Muscle of leg (tissue), 16 donors: ENCODE measurements at places on chromosomes 11 and 22. TPM values are rescaled to one million over a fixed set of nuclear protein-coding genes. Genes with fewer than 3 reads are reported as not detected.

GRCh38 chr11:79794484-79795393, 353.9 kb upstream of the TENM4 start:
- H3K4me1 ChIP-seq = no peaks in the 10 kb centered on the region
- no peak overlapping the region for H3K27ac ChIP-seq
- no peak for DNase-seq
- H3K36me3 ChIP-seq = no peaks in the 10 kb centered on the region

DNA sequence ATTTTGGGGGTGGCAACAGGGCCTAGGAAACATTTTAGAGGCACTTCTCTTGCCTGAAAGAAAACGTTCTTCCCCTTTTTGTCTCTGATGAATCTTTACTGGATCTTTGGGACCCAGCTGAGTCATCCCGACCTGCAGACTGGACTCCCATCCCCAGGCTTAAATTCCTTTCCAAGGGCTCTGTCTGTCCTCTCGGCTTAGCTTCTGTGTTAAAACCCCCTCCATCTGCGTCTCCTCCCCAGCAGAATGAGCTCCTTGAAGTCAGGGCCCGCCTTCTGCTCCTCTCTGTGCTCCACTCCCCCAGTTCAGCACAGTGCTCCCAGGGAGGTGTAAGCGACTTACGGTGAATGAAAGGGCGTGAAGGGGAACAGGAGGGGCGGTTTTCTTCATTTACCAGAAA, 895 bp upstream of the DAGLA start:
- no peak overlapping the region for H3K4me3 ChIP-seq
- H3K4me1 ChIP-seq = peaks cover 67% of the 10 kb centered on the region
- H3K27ac ChIP-seq = no peak overlapping the region
- H3K27me3 ChIP-seq = peaks cover 16% of the 10 kb centered on the region
- no peaks in the 10 kb centered on the region for H3K36me3 ChIP-seq

BTBD10 gene
- total RNA-seq = 39.5 TPM

DNA sequence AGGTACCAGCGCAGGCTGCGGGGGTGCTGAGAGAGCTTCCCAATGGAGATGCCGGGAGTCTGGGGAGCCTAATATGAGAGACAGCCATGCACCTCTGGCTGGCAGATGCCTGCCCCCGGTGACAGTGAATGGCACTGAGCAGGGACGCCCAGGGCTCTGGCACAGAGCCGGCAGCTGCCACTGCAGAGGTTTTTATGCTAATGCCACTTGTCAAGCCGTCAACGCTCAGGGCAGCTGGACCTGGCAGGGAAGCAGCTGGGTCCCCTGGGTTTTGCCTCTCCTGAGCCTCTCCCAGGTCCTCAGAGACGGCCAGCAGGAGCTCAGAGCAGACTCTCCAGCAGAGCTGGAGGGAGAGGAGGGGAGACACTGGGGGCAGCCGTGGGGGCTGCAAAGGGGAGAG, 573.6 kb downstream of the BUD13 start:
- H3K4me1 ChIP-seq = peaks cover 5% of the 10 kb centered on the region
- H3K36me3 ChIP-seq = no peaks in the 10 kb centered on the region
- no peak overlapping the region for H3K27ac ChIP-seq
- no peak overlapping the region for H3K4me3 ChIP-seq
- peaks cover 7% of the 10 kb centered on the region for H3K27me3 ChIP-seq
- DNase-seq = peak; percentile 17

- no peak for DNase-seq
- no peaks in the 10 kb centered on the region for H3K27me3 ChIP-seq
- no peak overlapping the region for H3K4me3 ChIP-seq
- H3K4me1 ChIP-seq = no peaks in the 10 kb centered on the region
- no peaks in the 10 kb centered on the region for H3K36me3 ChIP-seq
- H3K27ac ChIP-seq = no peak overlapping the region
These were observed 142.4 kb downstream of the APIP start for GRCh38 chr11:34773826-34774225.

OR51I1 gene
- not detected for total RNA-seq

PRSS23 gene
- total RNA-seq = 31.4 TPM

GRCh38 chr11:8008212-8008611, 21.1 kb downstream of the EIF3F start:
- no peak for DNase-seq
- H3K4me1 ChIP-seq = no peaks in the 10 kb centered on the region
- peaks cover 3% of the 10 kb centered on the region for H3K27me3 ChIP-seq

DNA sequence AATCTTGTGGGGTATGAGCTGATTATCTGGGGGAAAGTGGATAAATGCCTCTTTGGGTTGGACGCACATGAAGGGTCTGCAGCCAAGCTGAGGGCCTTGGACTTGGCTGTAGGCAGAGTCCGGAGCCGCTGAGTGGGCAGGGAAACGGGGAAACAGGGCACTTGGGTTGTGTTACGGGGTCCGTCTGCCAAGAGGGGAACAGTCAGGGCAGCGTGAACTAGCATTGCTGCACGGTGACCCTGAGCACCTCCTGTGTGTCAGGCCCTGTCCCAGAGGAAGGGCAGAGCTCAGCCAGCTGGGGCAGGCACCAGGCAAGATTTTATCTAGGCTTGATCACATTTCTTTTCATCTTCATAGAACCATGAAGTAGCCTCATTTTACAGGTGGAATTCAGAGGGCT, 11.9 kb downstream of the FAM83F start:
- H3K27me3 ChIP-seq = peaks cover 56% of the 10 kb centered on the region
- DNase-seq = no peak
- no peak overlapping the region for H3K4me3 ChIP-seq
- peaks cover 14% of the 10 kb centered on the region for H3K4me1 ChIP-seq

DNA sequence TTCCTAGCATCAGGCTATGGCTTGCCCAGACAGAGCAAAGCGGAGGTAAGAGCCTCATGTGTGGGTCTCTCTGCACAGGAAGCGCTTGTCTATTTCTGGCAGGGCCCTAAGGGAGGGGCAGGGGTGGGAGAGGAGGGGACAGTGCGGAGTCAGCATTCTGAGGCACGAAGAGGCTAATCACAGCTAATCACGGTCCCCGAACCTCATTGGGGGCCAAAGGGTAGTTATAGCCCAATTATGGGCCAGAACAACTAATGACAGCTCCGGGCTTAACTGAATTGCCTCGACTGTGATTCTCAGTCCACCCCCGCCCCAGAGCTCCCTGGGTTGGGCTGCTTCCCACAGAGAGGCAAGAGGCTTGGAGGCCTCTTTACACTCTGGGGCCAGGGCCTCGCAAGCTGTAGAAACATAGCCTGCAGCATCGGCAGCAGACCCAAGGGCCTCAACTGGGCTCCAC, 72.7 kb upstream of the PRDM11 start:
- H3K4me1 ChIP-seq = peaks cover 11% of the 10 kb centered on the region
- H3K36me3 ChIP-seq = no peaks in the 10 kb centered on the region
- H3K4me3 ChIP-seq = no peak overlapping the region

HTR3A gene
- total RNA-seq = 0.04 TPM

DNA sequence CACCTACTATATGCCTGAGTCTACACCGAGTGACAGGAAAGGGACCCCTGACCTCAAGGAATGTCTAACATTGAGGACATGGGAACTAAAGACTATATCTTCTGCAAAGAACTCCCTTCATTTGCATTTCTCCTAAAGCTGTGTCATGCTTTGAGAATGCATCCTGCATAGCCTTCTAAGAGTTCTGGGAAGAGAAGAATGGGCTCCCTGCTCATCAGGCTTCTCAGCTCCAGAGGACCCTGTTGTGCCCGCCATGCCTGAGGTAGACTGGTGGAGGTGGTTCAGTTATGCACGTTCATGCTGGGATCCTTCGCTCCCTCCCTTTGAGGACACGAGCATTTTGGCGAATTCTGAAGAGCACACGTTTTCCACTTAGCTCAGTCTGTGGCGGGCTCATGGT, 63.3 kb downstream of the GRIK4 start:
- no peaks in the 10 kb centered on the region for H3K36me3 ChIP-seq
- DNase-seq = no peak
- H3K27ac ChIP-seq = no peak overlapping the region
- H3K4me3 ChIP-seq = no peak overlapping the region
- peaks cover 36% of the 10 kb centered on the region for H3K27me3 ChIP-seq

DNA sequence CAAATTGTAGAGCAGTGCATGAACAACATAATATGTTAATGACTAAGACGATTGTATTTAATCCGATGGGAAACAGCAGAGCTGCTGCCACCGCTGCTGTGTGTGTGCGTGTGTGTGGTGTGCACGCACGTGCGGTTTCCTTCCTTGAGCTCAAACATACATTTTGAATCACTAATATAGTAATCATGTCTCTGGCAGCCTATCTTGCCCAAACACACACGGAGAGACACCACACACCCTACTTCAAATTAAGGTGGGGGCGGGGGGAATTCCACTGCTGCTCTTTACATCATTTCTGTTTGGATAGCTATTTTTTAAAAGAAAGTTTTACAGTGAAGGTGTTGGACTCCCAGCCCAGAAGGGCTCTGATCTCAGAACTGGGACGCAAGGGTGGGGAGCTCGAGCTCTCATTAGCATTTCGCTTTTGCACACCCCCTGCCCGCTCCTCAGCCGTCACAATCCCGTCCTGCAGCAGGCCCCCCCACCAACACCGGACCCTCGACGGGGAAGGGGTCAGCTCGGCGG, 651 bp upstream of the FAM83F start:
- no peak for DNase-seq
- peaks cover 10% of the 10 kb centered on the region for H3K4me1 ChIP-seq

DNA sequence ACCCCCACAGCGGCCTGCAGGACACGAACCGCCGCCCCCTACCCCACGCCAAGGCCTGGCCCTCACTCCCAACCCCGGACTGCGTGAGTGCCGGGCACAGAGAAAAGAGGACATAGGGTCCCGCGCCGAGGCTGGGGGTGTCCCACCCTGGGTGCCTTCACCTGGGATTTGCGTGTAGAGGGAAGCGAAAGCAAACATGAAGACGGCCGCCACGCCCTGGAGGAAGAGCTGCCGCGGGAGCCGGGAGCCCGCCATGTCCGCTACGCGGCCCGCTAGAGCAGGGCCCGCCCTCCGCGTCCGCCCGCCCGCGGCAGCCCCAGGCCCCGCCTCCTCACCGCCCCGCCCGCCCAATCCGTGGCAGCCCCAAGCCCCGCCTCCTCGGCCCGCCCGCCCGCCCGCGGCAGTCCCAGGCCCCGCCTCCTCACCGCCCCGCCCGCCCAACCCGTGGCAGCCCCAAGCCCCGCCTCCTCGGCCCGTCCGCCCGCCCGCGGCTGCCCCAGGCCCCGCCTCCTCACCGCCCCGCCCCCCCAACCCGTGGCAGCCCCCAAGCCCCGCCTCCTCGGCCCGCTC, at the start of gene LMF2:
TSS of gene LMF2 (minus strand) at position 282 of the 570 bp plus-strand sequence. CDS start at position 255, 27 bp downstream.
- no peaks in the 10 kb centered on the region for H3K27me3 ChIP-seq
- peaks cover 25% of the 10 kb centered on the region for H3K4me1 ChIP-seq
- H3K27ac ChIP-seq = peak within 1 kb of the TSS; percentile 96
